ENCODE measurements at places on chromosomes 7 and 10.

GRCh38 chr10:43223056-43223455, 43.8 kb downstream of the RASGEF1A start:
- no peak for DNase-seq

DNA sequence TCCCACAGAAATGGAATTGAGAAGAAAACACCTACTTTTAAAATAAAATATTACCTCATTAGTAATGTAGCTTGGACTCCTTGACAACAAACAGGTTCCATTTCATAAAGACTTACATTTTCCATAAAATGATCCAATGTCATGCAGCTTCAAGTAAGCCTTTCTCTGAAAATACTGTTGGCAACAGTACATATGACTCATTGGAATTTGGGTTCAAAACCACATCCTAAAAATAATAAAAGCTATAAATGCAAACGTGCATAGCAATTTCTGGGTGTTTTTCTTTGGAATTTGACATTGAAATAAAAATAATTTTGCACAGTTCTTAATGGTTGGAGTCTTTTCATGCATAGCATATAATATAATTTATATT, 47.9 kb downstream of the FHIP2A start:
- peak; percentile 87 for DNase-seq

DNA sequence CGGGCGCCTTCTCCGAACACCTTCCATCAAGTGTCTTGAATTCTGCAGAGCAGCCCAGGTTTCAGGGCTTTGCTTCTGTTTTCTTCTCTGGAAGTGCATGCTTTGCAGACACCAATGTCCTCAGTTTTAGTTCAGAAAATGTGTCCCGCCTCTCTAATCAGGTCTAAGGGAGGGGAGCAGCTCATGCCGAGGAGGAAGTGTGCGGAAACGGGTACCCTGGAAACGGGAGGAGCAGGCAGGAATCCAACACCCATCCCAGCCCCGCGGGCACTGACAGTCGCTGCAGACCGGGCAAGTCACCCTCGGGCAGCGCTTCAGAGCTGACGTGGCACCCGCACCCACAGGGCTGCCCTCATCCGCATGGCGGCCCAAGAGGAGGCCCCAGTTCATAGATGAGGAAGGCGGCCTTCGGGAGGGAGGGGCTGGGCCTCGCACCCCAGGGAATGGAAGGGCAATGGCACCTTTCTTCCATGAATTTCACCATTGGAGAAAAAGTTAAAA, 338.7 kb downstream of the DNAJB6 start:
- DNase-seq: no peak

GRCh38 chr10:15640536-15641085, 79.1 kb downstream of the ITGA8 start:
- DNase-seq: no peak

DNA sequence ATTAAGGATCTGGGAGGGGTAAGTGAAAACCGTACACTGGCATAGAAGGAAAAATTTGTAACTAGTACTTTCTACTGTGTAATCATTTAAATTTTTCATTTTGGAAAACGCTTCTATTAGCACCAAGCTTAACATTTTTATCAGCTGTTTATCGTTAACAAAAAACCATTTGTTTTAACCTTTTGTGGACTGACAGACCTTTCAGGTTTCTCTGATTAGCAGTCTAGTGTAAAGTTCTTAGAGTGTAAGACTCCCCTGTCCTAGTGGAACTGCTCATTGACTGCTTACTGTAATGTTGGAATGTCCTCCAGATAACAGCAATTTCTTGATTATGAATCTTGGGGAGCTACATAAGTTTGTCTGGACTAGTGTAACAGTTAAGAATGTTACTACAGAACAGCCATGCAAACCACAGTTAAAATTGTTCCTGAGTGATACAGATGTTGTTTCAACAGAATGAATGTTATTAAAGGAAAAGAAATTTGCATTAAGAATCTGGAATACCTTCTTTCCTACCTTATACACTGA, 2.0 kb downstream of the DBF4 start:
- no peak for DNase-seq

DNA sequence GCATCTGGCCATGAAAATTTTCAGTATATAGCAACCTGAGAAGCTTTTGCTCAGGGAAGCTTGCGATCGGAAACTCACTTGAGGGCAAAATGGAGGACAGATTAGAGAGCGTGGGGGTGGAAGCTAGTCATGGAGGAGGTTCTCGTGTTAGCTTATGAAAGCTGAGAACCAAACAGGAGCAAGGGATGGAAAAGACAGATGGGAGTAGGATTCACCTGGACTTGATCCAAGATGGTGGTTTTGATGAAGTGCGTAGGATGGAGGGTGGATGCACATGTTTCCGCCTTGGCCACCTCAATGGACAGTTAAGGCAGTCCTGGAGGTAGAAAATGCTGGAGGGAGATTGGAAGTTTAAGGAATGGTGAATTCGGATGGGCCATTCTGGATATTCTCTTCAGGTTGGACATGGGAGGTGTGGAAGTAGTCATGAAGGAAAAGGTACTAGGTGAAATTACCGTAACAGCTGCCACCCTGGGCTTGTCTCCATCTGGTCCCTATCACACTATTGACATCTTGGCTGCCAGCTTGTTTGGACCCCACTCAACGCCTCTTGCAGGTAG, 6.3 kb upstream of the C10orf95 start:
- DNase-seq: no peak

DNA sequence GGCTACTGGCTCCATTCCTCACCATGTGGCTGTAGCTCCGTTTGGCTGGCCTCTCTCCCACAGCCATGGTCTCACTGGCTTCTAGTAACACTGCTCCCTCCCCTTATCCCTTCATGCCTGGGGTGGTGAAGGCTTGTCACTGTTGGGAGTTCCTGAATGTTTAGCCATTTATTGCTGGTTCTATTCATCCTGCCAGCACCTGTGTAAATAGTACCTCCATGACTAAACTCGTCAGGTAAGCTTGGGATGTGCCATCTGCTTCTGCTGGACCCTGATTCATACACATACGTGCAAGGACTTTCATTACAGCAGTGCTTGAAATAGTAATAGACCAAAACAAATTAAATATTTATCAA, 61.6 kb downstream of the CCDC71L start:
- DNase-seq: no peak

DNA sequence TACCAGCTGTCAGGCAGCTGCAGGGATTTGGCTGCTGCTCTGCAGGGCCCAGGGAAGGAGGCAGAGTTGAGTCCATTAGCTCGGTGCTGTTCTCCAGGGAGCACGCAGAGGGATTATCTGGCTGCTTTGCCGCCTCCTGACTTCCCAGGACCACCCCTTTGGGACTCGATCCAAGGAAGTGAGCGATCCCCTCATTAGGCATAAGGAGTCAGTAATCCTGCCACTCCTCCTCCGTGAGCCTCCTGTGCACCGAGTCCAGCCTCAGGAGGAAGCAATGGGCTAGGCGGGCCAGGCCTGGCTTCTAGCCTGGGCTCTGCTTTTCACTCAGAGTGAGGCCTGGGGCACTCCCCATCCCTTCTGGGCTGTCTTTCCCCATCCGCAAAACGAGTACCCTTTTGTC, 417.9 kb downstream of the RPS24 start:
- DNase-seq: no peak

Measured in astrocyte of the cerebellum (primary cell).